ENCODE measurements at places on chromosomes 7 and 10.

- no peak for DNase-seq
Observed at GRCh38 chr7:97513326-97513725, 218.6 kb upstream of the TAC1 start.

- no peak for DNase-seq
Observed at GRCh38 chr10:66714741-66715140, 211.1 kb upstream of the LRRTM3 start.

- DNase-seq: no peak
Observed at GRCh38 chr10:11610166-11610825, 1.2 kb downstream of the USP6NL start.

GRCh38 chr7:12923971-12924370 lies 236.5 kb downstream of the ARL4A start:
- no peak for DNase-seq

Data from stimulated activated CD4-positive, alpha-beta T cell treated with anti-CD3 and anti-CD28 coated beads, Interleukin-4, amount 100 ng/mL, for 4 hours (primary cell).